ENCODE measurements at places on chromosomes 4 and X. TPM values are rescaled to one million over a fixed set of nuclear protein-coding genes. Genes with fewer than 3 reads are reported as not detected.
A peak's percentile ranks its signal among the peaks of the same experiment; 100 is the strongest.

GRCh38 chr4:6932475-6932874 lies 22.8 kb downstream of the TBC1D14 start:
- no peak for DNase-seq

Gene MAGEA10
- not detected for total RNA-seq

Gene SRPX2
- 10.3 TPM for total RNA-seq

Gene ETDA
- not detected for total RNA-seq

- no peak for DNase-seq
Observed at GRCh38 chrX:107204068-107204605, 2.1 kb downstream of the NUP62CL start.

GRCh38 chr4:25632135-25632534 lies 23.5 kb upstream of the SLC34A2 start:
- DNase-seq, result no peak

Gene RBMX2
- 21.7 TPM for total RNA-seq

Gene ENPP6
- total RNA-seq, result not detected

Gene MAGEA3
- total RNA-seq, result 247 TPM

Gene PCDH7
- total RNA-seq, result 1.2 TPM

DNA sequence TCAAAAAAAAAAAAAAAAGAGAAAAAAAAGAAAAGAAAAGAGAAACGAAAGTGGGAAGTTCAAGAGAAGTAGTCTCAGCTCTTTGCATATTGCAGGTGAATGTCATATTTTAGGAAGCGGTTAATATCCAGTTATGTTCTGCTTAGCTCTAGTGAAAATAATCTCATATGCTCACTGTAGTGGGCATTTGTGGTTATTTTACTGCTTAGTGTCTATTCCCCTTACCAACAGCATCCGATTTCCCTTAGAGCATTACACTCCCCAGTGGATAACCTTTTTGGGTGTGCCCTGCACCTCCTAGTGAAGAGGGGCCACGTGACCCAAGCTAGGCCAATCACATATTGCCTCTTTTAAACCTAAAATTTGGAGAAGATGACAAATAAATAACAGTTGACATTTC lies 111.2 kb upstream of the ZNF827 start:
- DNase-seq, result no peak

Gene RAB40AL
- not detected for total RNA-seq

GRCh38 chr4:136203199-136203598 lies 1329.1 kb downstream of the PCDH18 start:
- DNase-seq, result no peak

Gene FHIP1A
- total RNA-seq, result 11.7 TPM

Gene PWWP3B
- 2.3 TPM for total RNA-seq

DNA sequence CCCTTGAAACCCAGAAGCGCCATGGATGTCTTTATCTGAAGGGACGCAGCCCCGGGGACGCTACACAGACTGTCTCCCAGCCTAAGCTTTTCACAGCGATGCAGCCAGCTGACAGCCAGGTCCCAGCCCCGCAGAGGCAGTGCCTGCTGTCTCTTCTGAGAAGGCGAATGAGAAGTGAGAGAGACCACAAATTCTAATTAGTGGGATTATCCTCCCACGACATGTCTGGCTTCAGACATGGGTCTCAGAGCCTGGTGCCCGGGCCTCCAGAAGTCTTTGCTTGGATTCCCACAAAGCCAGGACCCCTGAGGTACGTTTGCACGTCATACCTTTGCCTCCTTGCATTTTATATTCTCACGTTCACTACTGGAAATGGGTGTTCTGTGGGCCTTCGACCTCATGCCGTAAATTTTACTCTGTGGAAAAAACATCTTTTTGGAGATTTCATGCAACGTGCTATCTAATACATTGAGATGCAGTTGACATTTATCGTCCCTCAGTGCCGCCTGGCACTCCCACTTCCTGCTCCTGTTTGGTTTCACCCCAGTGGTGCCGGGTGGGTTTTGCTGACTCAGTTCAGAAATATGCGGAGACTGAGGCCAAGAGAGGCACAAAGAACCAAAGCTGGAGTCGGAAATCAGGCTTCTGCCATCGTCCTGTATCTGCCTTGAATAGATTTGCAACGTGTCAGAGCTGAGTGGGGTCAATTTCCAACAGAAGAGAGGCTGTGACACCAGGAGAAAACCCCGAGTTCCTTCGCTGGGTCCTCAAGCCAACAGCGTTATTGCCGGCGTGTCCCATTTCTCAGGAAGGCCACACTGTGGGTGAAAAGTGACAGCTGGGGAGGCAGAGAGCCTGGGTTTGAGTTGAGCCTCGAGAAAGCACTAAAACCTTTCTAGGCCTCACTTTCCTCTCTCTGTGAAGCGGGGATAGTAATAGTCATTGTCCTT lies 114.4 kb downstream of the STK32B start:
- DNase-seq, result peak; percentile 79

- no peak for DNase-seq
Observed at GRCh38 chr4:3349116-3349515, 56.3 kb downstream of the RGS12 start.

Gene EDNRA
- total RNA-seq, result 15.0 TPM

DNA sequence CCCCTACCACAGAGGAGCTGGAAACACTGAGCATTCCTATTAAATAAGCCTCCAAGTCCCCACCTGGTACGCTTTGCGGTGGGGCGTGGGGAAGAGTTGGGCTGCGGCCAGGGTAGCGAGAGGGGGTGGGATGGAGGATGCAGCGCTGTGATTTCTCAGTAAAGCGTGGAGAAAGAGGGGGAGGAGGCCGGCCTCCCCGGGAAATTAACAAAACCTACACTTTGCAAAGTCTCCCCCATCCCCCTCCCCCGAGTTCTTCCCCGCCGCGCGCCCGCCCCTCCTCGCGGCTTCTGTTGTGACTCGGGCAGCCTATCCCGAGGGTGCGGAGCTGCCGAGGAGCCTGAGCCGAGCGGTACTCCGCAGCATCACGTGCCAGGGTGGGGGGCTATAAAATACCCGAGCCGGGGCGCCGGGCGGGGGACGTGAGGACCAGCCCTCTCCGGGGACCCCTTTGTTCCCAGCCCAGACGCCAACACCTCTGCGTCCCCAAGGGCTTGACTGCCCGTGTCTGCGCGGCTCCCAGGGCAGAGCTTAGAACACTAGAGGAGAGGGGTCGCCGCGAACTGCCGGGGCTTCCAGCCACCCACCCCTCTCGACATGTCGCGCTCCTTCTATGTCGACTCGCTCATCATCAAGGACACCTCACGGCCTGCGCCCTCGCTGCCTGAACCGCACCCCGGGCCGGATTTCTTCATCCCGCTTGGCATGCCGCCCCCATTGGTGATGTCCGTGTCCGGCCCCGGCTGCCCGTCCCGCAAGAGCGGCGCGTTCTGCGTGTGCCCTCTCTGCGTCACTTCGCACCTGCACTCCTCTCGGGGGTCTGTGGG lies at the start of gene GSX2:
GSX2 (plus strand) TSS at position 416 of the 827 bp plus-strand sequence; CDS start at position 598, 182 bp downstream.
- no peak for DNase-seq

DNA sequence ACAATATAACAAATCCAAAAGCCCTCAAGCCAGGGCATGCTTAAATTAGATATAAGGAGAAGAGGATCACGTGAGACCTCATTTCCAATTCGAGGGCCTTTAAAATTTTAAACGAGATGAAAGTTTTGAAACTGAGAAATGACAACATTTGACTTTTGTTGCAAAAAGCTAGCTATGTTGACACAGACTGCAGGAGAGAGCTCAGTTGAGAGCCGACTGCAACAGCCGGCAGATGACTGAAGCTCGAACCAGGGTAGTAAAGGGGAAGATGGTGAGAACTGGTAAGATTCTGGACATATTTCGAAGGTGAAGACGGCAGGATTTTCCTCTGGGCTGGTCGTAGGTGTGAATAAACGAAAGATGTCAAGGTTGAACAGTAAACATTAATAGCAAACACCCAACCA lies 773 bp downstream of the PRMT9 start:
- DNase-seq, result no peak

GRCh38 chrX:17160975-17161374 lies 214.0 kb upstream of the NHS start:
- no peak for DNase-seq

Gene CTPS2
- total RNA-seq, result 6.1 TPM

DNA sequence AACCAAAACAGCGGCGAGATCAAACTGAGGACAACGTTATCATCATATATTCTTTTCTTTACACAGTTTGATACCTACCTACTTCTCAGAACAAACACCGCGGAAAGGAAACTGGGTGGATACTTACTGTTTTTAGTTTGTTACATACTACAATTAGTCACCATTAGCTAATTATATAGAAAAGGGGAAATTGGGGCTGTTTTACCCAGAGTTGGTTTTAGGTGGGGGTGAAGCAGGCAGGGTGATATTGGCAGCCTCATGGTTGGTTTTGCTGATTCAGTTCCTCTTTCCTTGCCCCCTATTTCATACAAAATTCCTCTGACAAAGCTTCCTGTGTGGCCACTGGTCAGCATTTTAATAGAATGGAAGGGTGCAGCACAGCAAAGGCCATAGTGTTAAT lies 77.8 kb downstream of the SORBS2 start:
- DNase-seq, result no peak

DNA sequence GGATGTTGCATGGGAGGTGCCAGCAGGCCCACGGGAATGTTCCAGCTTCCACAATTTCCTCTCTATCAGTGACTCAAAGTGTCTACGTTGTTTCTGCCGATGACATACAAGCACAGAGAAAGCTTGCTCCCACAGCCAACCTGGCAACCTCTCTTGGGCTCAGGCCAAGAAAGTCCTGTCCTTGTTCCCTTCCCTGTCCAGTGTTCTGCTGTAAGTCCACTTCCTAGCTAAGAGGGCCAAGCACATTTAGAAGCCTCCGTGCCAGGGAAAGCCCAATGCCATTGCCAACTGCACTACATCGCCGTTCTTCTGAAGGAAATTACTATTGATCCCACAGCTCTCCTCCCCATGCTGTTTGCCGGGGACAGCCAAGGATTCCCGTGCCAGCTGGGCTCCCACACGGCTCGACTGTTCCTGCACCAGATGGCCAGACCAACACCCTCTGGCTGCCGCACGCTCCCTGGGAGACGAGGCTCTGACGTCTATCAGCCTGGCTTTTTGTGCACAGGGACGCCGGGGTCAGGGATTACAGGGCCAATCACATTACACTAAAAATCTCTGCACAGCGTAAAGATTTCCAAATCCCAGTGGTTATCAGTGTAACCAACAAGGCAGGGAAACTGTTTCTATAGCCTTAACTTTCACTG lies 284.0 kb downstream of the BCOR start:
- DNase-seq, result peak; percentile 36

Gene TSPAN7
- total RNA-seq, result not detected

DNA sequence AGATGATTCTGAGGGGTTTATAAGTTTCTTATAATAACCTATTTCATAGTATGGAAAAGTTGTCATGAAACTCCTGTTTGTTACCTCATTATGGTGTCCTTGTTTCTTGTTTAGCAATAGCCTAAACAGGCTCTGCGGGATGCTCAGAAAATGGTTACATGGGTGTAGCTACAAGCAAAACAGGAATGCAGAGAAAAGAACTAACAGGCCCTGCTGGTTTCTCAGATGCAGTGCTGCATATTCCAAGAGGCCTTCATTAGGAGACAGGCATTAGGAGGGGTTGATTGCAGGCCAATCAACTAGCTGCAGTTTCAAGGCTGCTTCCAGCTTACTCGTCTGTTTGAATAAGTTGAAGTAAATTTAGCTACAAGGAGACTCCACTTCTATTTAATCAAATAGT lies 37.6 kb upstream of the HPGD start:
- no peak for DNase-seq

- DNase-seq, result no peak
Observed at GRCh38 chrX:79631526-79631925, 264.4 kb upstream of the ITM2A start.

DNA sequence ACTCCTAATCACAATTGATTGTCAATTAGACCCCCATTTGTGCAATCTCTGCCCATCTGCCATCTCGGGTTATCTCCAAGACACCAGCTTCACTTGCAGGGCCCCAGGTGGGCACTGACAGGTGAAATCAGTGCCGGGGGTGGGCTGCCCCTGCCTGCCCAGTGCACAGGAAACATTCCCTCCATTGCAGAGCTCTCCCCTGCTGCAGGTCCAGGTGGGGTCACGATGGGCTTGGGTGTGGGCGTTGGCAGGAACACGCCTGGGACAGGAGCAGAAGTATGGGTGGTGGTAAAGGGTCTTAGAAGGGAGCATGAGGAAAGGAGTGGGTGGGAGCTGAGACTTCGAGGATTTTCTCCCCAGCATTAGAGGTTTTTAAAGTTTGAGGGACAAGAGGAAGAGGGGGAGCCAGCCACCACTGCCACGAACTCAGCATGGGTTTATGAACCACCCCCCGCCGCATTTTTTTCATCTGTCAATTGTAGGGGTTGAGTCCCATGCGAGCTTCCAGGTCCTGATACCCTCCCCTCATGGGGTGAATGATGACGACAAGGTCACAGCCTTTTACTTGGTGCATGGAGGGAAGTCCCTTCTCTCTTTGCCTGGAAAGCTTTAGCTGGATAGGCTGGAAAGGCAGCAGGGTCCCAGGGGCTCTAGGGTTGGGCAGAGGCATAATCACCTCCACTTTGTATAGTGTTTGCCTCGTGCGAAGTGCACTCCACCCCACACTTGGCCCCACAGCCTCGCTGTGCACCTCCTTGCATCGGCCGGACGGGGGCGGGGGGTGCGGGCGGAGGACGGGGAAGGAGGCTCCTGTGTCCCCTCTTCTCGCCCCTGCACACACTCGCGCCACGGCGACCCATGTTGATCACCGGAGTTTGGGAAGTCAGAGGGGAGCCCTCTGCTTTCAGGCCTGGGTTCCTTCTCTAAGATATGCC lies 3.5 kb upstream of the NKX1-1 start:
- DNase-seq, result no peak

Gene PLS3
- 110 TPM for total RNA-seq

Gene PABPC4L
- total RNA-seq, result not detected

DNA sequence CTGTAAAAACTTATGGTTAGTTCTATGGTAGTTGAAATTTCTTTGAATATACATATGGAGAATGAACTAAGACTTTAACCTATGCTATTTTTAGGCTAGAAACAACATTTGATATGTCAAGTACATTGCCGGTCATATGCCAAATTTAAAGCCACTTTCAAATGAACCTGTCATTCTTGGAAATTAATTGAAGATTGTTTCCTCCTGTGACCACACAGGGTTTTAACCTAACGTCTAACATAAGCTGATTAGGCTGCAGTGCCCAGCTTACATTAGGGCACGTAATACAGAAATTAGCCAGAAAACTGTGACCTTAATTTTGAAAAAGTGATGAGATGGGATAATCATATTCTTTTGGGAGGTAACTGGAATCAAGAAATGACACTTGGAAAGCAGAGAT lies 645.9 kb downstream of the FSTL5 start:
- no peak for DNase-seq

GRCh38 chr4:173332021-173332487 lies 2.1 kb downstream of the HMGB2 start:
- DNase-seq, result peak; percentile 27

Gene IL13RA1
- total RNA-seq, result 29.3 TPM

- no peak for DNase-seq
Observed at GRCh38 chrX:10833299-10834169, 213.1 kb upstream of the MID1 start.

DNA sequence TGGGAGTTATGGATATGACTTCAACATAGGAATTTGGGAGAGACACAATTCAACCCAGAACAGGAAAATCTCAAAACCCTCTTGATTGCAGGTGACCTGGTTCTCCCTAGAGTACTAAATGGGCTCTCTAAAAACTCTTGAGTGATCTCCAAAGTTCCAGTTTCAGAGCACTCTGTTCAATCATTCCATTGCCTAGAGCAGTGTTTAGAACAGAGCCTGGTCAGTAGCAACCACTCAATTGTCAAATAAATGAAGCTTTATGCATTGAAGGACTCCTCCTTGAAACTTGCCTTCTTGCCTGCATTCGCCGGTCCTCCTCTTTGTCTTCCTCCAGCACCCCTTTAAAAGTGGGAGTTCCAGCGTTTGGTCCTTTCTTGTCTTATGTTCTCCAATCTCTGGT lies 85.8 kb downstream of the KIT start:
- DNase-seq, result no peak

- DNase-seq, result no peak
Observed at GRCh38 chr4:174553031-174553430, 30.7 kb upstream of the HPGD start.
